ENCODE measurements at places on chromosomes 7 and 10.
A peak's percentile ranks its signal among the peaks of the same experiment; 100 is the strongest.

DNA sequence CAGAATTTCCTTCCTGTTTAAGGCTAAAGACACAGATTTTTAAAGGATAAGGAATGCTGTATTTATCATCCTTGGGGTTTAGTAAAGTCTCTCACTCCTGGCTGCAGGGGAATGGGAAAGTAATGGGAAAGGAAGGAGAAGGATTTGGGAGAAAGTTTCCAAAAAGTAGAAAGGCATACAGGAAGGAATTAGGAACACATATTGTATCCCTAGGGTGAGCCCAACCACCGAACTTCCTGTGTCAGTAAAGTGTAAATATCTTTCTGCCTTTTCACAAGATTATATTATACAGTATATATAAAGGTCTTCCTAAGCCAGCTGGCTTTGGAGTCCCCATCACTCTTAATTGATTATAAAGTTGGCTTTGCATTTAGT is 12.0 kb upstream of the UBE2D1 start:
- DNase-seq = no peak

DNA sequence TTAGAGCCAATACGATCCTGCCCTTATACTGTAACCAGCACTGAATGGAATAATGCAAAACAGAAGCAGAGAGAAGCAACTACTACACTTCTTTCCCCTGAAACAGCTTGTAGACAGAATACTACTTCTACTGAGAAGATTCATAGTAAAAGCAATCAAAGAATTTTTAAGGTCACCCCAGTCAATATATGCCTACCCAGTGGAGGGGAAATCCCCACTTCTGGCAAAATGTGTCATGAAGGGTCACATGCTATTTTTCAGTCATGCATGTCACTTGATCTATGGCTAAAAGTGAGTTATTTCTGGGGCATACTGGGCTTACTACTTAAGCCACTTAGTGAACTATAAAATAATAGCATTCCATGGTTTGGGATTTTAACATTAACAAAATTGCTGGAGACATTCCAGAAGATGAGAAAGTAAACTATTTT is 25.6 kb downstream of the IRF5 start:
- DNase-seq = no peak

DNA sequence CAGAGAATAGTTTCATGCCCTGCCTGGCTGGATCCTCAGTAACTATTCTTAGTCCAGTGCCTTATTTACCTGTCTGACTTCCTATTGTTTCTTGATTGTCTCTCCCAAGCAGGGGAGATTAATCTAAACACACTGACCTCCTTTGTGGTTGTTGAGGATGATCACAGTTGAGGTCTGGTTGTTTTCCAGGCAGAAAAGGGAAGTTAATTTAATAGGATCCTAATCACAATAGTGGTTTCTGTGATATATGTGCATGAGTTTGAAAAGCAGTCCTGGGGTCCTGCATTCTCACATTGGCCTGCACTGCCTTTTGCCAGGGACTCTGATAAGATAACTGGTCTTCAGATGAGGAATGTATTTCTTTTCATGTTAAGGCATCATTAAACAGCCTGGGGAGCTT is 130.1 kb downstream of the SND1 start:
- peak; percentile 24 for DNase-seq

GRCh38 chr10:93319896-93320295 is 162.2 kb downstream of the MYOF start:
- no peak for DNase-seq

- DNase-seq = no peak
Measured at GRCh38 chr10:80429521-80429973, 21.2 kb downstream of the PRXL2A start.

DNA sequence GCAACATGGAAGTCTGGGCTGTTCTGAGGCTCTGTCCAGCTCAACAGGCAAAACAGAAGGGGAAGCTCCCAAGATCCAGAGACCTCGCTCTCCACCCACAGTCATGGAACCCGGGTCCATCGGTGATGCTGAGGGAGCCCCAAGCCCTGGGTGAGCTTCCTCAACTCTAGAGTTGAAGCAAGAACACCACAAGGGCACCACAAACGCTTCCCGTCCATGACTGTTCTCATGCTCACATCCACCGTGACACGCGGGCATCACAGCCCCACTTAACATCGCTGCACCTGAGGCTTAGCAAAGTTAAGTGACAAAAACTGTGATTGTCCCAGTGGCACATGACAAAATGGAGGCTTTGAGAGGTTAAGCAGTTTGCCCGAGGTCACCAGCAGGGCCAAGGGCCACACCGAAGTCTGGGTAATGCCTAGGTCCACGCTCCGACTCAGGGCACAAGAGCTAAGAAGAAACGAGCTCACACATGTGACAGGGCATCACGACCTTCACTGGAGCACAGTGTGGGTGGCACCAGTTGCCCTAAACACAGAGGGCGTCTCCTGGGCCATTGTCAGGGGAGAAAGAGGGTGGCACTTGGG is 110.6 kb downstream of the OAT start:
- no peak for DNase-seq

GRCh38 chr10:85927952-85928665 is 438.5 kb downstream of the GRID1 start:
- DNase-seq = no peak

- DNase-seq = no peak
Measured at GRCh38 chr10:28733245-28733644, 55.9 kb downstream of the BAMBI start.

GRCh38 chr7:74174606-74175082 is 488 bp downstream of the EIF4H start:
- no peak for DNase-seq

DNA sequence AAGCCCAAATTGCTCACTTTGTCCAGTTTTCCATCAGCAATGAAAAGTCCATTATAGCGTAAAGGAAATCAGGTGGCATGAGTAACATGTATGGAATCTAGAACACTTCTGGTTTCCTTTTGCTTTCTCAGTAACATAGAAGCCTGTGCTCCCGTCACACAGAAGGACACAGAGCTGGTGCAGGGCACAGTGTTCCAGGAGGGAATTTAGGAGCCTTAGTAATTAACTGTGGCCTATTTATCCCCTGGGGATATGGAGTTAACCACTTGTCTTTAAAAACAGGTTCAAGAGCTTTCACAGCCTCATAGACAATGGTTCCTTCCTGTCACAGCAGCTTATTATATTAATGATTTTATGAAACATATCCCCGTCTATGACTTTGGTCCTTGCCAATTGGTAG is 189.9 kb downstream of the NEBL start:
- DNase-seq = no peak

- no peak for DNase-seq
Measured at GRCh38 chr10:36036137-36036536, 394.0 kb upstream of the FZD8 start.

- DNase-seq = no peak
Measured at GRCh38 chr10:108791794-108792474, 1131.4 kb downstream of the XPNPEP1 start.

DNA sequence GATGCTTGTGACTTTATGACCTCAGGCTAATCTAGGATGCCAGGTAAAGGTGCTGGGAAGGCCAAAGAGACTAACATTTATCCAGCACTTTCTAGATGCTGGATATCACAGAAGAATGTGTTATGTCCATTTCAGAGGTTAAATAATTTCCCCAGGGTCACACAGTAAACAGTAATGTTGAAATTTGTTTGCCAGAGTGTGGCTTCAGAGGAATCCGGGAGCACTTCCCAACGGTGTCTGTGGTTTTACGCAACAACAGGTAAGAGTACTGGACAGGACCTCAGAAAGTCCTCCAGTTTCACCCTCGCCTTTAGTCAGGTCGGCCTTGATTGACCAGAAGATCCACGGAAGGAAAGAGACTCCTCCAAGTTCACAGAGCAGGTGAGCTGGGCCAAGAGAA is 1.7 kb downstream of the SHTN1 start:
- no peak for DNase-seq

- DNase-seq = no peak
Measured at GRCh38 chr10:70743430-70743788, 41.8 kb downstream of the TBATA start.

GRCh38 chr10:92664322-92664721 is 25.4 kb upstream of the HHEX start:
- no peak for DNase-seq

GRCh38 chr10:88958721-88959120 is 6.1 kb upstream of the ACTA2 start:
- no peak for DNase-seq

DNA sequence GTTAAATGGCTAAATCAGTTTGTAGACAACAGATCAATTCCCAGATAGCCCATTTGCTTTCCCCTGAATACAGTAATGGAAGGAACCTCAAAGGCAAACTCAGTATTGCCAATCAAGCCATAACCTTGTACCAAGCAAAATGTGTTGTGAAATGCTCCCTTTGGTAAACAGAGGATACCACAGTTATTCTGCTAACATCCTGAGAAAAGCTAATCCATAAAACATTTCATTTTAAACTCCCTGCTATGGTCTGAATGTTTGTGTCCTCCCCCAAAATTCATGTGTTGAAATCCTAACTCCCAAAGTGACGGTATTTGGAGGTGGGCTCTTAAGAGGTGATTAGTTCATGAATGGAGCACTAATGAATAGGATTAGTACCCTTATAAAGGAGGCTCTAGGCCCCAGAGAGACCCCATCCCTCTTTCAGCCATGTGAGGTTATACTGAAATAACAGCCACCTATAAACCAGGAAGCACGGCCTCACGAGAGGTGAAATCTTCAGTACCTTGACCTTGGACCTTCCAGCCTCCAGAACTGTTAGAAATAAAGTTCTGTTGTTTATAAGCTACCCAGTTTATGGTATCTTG is 89.3 kb upstream of the RNF148 start:
- no peak for DNase-seq

DNA sequence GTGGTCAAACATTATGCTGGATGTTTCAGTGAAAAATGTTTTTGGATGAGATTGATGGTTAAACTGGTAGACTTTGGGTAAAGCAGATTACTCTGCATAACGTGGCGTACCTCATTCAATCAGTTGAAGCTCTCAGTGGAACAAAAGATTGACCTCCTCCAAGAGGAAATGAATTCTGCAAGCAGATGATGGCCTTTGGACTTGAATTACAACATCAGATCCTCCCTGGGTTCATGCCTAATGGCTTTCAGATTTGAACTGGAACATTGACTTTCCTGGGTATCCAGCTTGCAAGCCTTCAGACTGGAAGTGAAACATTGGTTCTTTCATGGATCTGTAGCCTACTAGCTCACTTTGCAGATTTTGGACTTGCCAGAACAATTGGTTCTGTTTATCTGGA is 169.3 kb upstream of the MALRD1 start:
- no peak for DNase-seq

DNA sequence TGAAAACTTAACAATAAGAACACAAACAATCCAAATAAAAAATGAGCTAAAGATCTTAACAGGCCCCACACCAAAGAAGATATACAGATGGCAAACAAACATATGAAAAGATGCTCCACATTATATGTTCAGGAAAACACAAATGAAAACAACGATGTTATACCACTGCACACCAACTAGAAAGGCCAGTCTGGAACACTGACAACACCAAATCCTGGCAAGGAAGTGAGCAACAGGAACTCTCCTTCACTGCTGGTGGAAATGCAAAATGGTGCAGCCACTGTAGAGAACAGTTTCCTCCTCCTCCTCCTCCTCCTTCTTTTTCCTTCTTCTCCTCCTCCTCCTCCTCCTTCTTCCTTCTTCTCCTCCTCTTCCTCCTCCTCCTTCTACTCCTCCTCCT is 12.2 kb upstream of the NCAPG2 start:
- DNase-seq = no peak

Data from MV-4-11 (cell line).